Activated CD4-positive, CD25-positive, alpha-beta regulatory T cell treated with anti-CD3 and anti-CD28 coated beads, Interleukin-2, amount 50 U/mL, for 24 hours (primary cell): ENCODE measurements at places on chromosomes 4 and X.

DNA sequence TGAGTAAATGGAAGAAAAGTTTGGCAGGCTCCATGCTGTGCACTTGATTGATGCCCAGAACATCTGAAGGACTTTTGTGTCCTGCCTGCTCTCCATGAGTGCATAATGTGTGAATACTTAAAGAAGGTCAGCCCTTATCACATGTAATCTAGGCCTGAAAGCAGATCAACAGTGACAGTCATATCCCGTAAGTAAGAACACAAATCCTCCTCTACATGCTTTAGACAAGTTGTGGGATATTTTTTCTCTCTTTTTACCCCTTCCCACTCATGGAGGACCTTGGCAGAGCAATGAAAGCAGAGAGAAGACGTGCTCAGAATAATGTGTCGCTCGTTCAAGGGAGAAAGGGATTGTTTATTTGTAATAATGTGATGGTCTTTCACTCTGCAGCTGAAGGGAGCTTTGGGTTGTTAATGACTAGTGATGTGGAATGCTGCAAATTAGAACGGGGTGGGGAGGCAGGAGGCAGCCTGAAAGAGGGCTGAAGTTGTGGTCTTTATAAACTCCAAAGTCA is 286.6 kb downstream of the BMPR1B start:
- ATAC-seq, result no peak

DNA sequence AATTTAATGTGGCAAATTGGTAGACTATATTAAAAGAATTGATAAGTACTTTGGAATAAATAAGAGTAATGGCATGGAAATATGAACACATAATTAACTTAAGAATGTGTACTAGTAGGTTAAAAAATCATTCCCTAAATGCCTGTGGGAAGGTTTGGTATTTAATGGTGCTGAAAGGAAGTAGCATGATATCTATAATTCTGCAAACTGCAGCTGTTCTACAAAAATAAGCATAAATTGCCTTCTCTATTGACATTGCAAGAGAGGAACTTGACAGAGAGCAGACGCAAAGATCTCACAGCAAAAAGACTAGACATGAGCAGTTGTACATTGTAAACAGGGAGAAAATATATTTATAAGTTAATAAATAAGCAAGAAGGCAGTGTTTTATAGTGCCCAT is 752.5 kb upstream of the PCDH10 start:
- no peak for ATAC-seq

- no peak for ATAC-seq
Measured at GRCh38 chr4:146960634-146961033, 15.0 kb upstream of the TTC29 start.

GRCh38 chr4:89482251-89482650 is 174.7 kb upstream of the GPRIN3 start:
- ATAC-seq, result no peak

DNA sequence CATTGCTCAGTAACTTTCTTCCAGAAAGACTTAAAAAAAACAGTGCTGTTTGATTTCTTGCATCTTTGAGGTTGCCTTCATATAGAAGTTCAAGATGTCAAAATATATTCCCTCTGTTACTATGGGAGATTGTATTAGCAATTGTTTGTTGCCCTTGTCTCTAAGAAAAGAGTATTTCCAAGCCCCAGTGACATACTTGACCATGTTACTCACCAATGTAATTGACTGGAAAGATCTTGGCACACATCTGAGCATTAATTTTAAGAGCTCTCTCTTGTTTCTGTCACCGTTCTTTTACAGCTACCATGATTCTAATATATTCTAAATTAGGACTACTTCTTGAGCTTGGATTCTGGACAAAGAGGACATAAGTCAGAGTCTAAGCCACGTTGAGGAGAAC is 902.7 kb upstream of the EPHA5 start:
- ATAC-seq, result no peak

GRCh38 chrX:53412446-53412845 is 10.0 kb downstream of the SMC1A start:
- no peak for ATAC-seq

- ATAC-seq, result no peak
Measured at GRCh38 chrX:5976332-5976731, 252.3 kb downstream of the NLGN4X start.

GRCh38 chrX:30943984-30944383 is 54.9 kb upstream of the TAB3 start:
- no peak for ATAC-seq

- no peak for ATAC-seq
Measured at GRCh38 chr4:99710020-99710419, 52.4 kb upstream of the C4orf54 start.

DNA sequence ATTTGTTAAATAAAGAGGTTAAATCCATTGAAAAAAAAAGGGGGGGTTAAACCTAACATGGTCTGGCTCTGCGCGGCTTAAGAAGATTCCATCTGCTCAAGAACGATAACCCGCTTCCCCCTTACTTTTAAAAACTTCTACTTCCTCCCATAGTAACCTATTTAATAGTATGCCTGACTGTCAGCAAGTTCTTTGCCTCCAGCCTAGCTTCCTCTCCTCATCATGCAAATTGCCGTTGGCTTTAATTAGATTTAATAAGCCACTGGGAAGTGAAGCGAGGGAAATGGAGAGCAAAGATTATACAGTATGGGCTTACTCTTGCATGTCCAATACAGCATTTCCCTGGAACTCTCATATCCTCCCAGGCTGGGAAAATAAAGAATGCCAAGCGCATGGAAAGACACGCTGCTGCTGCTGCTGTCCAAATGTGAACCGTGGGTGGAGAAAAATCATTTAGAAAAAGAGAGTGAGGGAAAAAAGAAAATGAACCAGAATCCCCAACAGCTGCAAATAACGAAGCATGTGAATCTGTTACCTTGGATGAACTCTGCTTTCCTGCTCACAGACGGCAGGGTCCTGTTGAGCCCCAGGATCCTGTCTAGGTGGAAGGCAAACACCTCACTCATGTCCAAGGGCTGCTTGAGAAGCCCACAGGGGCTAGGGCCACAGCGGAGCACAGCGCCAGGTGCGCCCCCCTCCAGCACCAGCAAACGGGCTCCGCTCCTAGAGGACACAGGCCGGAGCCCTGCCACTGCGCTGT is 2.7 kb downstream of the GASK1B start:
- no peak for ATAC-seq

DNA sequence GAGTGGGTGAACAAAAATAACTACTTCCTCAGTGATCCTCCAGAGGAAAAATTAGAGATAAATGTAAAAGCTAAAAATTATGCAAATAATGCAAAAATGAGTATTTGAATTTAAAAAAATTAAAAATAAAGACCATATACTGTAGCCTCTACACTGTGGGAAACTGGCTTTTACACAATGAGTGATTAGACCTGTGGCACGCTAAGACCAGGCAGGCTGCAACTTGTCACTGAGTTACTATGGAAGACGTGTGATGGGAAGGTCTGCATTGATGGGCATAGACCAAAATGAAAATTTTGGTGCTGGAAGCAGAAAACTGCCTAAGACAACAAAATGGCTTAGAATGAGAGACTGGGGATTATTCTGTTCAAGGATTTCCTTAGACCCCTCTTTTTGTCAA is 30.2 kb downstream of the BTC start:
- ATAC-seq, result no peak
